ENCODE measurements at places on chromosomes 2 and 18.

DNA sequence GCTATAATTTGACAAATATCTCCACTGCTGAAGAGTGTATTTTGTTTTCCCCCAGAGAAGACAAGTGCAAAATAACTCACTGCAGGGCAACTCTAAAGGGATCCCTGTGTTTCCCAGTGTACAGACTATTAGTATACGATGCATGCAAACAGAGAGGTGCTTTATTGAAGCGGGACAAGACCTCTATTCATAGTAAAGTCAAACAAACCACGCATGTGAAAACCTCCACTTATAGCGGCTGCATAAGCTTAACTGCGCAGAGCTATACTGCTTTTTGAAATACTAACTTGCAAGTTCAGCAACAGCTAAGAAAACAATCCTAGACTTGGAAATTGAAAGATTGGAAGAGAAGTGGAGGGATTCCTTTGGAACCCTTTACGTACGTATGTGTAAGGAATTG lies 15.6 kb downstream of the RNF144A start:
- DNase-seq: no peak

- no peak for DNase-seq
Measured at GRCh38 chr18:38466426-38466825, 900.8 kb upstream of the CELF4 start.

DNA sequence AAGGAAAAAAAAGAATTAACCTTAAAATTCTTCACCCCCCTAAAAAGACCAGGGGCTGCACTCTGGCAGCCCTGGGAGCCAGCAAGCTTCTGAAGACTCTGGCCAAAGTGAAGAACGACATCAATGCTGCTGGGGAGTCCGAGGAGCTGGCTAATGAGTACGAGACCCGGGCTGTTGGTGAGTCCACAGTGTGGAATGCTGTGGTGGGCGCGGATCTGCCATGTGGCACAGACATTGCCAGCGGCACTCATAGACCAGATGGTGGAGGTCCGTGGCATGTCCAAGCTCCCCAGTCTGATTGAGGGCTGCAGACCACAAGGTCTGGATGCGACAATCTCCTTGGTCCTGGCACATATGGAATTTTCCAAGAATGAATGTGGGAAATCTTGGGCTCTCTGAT lies 47.4 kb downstream of the TRPM8 start:
- no peak for DNase-seq

- DNase-seq: no peak
Measured at GRCh38 chr2:223148516-223148915, 96.5 kb downstream of the KCNE4 start.

- no peak for DNase-seq
Measured at GRCh38 chr2:32450851-32451250, 94.0 kb downstream of the BIRC6 start.

- DNase-seq: no peak
Measured at GRCh38 chr2:98503481-98504105, 58.9 kb downstream of the INPP4A start.

DNA sequence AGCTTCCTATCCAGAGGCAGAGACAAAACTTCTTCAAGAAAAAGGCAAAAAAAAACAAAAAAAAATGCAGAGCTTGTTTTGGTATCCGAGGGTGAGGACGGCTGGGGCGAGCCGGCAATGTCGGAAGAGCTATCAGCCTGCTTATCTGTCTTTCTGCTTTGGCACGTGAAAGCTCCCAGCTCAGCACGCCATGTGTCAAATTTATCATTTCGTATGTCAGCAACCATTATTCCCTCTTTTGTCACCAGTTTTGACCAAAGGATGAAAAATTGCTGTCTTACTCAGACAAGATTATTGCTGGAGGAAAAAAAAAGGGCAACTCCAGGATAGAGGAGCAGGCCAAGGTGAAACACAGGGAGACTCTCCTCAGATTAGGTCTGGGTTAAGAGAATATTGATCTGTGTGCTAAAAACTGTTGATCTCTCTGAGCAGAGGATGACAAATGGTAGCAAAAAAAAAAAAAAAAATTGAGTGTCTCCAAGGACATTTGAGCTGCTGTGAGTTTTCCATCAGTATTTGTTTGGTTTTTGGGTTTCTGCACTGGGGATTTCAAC lies 532.0 kb upstream of the POU3F3 start:
- no peak for DNase-seq

GRCh38 chr2:216661639-216662375 lies 28.6 kb downstream of the IGFBP2 start:
- peak; percentile 16 for DNase-seq

DNA sequence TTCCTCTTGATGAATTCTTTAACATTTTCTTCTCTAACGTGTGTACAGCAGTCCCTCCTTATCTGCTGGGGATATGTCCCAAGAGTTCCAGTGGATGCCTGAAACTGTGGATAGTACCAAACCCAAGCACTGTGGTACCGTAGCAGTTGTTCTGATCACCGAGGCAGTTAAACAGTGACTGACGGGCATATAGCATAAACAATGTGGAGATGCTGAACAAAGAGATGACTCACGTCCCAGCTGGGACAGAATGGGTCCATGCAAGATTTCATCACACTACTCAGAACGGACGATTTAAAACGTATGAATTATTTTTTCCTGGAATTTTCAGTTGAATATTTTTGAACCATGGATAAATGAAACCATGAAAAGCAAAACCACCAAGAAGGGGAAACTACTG lies 54.5 kb upstream of the SPAG16 start:
- no peak for DNase-seq

DNA sequence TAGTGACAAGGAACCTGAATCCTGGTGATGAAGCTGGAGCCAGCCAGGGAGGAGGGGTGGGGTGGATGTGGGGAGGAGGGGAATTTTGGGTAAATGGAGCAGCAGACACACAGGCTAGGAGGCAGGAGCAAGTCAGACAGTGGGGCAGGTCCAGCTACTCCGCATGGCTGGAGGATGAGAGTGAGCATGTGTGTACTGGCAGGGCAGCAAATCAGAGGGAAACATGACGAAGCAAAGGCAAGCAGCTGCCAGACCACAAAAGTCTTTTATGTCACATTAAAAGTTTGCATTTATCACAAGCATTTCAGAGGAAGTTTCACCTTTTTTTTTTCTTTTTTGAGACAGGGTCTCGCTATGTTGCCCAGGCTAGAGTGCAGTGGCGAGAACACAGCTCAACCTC lies 11.9 kb upstream of the KIDINS220 start:
- no peak for DNase-seq

GRCh38 chr2:100408941-100409340 lies 8.5 kb downstream of the CHST10 start:
- DNase-seq: no peak

DNA sequence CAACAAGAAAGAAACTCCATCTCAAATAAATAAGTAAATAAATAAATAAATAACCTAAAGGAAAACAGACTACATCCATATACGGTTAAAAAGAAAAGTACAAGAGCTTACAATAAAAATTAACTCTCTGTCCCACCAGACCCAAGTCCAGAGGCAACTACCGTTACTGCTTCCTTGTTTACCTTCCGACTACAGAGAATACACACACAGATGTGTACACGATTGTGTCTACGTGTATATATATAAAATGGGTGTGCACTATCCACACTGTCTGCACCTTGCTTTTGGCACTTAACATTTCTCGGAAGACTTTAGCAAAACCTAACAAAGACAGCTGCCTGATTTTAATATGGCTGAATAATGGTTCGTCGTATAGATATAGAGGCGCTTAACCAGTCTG lies 69.9 kb downstream of the ACTR2 start:
- DNase-seq: no peak

DNA sequence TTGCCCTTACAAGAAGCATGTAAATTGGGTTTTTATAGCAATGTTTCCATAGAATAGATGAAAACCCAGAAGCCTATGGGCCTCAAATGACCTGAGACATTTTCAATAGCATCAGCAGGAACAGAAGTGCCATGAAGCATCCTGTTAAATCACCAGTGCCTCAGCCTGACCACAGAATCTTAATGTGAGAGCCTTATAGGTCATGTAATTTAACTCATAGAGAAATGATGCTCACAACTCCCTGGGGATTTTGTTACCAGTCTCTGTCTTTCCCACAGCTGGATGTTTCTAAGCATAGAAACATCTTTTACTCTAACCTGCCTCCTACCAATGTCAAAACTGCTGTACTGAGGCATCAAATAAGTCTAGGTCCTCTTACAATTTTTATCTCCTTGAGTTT lies 295.8 kb upstream of the ACVR2A start:
- no peak for DNase-seq

GRCh38 chr2:196459539-196459938 lies 180.0 kb upstream of the CCDC150 start:
- no peak for DNase-seq

DNA sequence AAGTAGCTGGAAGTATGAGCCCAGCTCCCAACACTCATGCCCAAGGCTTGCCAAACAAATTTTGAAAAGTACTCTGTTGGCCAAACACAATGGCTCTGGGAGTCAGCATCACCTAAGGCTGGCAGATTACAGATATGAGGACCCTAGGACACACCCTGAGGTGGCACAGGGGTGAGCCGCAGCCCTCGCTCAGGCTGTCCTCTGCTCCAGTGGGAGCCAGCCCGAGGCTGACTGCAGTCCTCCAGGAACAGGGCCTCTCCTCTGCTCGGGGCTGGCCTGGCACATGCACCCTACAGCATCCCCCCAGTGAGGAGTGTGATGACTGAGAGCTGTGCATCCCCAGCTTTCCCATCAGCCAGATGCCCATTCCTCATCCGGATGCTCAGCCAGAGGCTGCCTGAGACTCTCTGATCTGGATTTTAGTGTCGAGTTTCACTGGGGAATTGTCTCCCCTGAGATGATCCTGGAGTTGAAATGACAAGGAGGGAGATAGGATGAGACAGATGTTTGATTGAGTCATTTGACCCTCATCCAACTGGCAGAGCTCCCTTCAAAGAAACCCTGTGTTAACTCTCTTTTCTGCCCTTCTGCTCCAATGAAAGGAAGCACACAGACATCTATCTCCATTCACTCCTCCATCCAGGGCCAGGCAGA lies 269.3 kb upstream of the NCKAP5 start:
- DNase-seq: no peak

DNA sequence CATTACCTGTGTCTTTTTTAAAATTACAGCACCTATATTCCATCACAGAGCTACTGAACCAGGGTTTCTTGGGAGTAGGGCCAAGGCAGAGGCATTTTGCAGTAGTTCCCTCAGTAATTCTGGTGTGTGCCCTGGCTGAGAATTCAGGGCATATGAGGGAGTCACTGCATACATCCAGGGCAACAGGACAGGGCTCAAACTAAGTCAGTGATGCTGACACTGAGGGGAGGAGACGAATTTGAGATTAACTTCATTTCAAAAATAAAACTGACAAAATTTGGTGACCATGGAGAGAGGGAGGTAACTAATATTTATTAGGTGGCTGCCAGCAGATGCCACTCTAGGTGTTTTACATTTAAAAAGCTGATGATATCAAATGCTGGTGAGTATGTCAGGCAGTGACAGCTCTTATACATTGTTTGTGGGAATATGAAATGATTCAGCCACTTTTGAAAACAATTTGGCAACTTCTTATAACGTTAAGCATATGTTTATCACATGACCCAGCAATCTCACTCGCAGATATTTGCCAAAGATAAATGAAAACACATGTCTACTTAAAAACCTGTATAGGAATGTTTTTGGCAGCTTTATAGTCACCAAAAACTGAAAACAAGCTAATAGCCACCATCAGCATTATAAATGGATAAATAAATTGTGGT lies 20.3 kb downstream of the STRADB start:
- no peak for DNase-seq

DNA sequence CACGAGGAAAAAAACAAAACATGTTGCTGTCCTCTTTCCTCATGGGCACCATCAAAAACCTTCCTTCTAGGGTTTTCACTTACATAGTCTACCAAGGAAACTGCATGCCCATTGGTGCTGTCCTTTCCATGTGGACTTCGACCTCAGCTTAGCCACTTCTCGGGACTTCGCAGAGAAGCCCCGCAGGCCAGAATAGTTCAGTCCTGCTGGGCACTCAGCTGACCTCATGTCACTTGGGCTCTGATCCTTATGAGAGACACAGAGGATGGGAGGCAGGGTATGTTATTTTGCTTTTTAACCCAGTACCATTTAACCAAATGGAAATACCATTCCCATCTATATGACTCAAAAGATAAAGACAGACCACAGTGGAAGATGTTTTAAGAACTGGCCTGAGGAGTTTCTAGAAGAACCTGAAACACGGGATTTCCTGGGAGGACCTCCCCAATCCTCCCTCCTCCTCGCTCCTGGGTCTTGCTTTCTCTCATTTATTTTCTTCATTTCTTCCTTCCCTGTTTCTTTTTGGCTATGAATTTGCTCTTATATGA lies 28.4 kb downstream of the AAK1 start:
- DNase-seq: no peak

GRCh38 chr18:68797871-68798270 lies at the start of gene CCDC102B:
Gene CCDC102B, plus strand, starts transcription at chr18:68798080. Its CDS starts 38,684 bp downstream, at chr18:68836764.
- no peak for DNase-seq

DNA sequence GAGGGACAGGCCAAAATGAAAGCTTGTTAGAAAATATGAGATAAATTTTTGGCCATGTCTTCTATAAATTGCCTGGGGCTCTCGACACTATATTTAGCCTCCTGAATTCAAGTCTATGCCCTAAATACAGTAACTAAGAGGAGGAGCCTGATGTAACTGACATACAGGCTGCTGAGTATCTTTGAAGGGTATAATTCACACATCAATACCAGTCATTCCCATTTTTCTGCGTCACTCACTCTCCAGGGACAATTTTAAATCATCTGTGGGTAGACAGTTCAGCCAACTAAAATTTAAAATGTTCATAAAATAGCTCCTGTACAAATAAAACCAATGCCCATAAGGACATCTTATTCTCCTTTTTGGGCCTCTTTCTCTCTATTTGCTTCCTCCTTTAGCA lies 105.9 kb downstream of the AP1S3 start:
- no peak for DNase-seq

- no peak for DNase-seq
Measured at GRCh38 chr18:13054336-13054735, 63.2 kb downstream of the CEP192 start.

GRCh38 chr2:233198026-233198425 lies 53.4 kb upstream of the ATG16L1 start:
- no peak for DNase-seq

DNA sequence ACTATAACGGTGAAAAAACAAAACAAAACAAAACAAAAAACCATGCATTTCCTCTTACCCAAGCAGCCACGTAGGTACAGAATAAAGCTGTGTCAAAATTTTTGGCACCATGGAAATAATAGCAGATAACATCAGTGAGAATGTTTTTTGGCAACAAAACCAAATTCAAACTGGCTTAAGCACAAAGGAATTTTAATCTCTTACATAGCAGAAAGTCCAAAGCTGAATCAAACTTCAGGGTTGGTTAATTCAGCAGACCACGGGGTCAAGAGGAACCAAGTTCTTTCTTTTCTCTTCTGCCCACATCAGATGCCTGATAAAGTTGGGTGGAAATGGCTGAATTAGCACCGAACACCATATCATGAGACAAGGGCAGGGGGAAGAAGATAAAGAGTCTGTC lies 129.5 kb downstream of the PAX3 start:
- DNase-seq: no peak

- DNase-seq: no peak
Measured at GRCh38 chr2:852168-852567, 98.5 kb upstream of the SNTG2 start.

Measured in C1 segment of cervical spinal cord (tissue), 14 donors.